GM12892 (cell line): ENCODE measurements at places on chromosomes 13 and 19.

- DNase-seq, result no peak
Observed at GRCh38 chr13:107976628-107977027, 238.7 kb downstream of the LIG4 start.

DNA sequence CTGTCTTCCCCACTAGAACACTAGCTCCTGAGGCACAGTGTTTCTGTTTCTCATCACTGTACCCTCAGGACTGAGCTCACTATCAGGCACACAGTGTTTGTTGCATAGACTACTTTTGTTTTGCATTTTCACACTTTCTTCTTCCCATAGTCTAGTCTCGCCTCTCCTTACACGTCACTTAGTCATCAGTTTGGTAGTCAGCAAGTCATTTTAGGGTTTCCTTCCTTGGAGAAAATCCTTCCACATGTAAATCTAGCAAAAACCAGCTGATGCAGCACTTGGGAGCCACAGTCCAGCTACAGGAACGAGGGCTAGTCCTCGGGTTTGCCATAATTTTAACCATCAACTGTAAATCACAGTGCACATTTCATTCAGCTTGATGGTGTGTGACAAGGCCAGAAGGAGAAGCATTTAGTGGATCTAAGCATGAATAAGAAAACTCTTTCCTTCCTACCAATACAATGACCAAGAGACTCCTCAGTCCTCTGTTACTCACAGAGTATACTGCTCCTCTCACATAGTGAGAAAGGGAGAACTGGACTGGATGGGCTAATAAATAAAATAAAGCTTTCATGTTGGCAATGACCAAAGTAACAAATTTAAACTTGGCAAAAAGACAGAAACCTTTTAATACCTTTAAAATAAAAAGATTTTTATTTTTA is 221.0 kb downstream of the KLF12 start:
- DNase-seq, result no peak

GRCh38 chr13:89660752-89661151 is 1686.7 kb upstream of the MIR17HG start:
- DNase-seq, result no peak

DNA sequence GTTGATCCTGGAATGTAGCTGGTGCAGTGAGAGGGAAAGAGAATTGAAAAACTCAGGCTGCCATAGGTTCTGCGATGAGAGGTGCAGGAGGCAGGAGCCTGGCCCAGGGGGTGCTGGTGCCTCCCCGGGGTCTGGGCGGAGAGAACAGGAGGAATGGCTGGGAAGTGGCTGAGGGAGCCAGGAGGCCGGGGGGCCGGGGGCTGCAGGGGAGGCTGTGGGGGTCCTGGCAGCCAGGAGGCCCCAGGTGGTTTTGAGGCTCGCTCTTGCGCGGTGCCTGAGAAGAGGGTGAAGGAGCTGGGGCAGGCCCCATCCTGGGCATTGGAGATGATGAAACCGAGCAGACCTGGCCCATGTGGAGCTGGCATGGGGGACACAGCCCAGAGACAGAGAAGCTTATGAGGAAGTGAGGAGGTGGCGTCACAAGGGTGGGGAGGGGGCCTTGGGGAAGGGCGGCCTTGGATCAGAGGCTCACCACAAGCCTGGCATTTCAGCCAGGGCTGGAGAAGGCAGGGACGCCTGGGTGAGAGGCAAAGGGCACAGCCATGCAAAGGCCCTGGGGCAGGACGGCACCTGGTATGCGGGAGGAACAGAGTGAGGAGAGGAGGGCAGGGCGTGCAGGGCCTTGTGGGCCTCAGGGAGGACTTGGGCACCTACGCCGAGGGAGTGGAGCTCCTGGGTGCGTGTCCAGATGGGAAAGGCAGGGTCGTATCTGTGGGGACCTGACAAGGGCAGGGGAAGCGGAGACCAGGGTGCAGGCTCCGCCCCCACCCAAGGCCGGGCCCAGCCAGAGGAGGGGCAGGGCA is 1.3 kb upstream of the TEKTIP1 start:
- no peak for DNase-seq

DNA sequence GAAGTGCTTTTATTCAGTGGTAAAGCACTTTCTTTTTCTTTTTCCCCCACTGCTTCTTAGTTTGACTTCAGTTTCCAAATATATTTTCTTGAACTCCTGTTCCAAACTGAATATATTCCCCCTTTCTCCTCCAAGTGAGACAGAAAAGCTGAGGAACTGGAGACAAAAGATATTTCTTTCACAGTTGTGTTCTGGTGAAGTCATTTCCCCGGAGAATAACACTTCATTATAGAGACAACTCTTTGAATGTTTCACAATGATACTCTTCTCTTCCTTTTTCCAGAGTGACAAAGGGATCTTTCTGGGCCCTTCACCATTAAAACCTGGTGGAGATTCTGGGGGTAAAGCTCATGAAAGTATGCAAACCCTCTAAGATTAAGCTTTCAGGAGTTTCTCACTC is 860.8 kb upstream of the SLITRK5 start:
- DNase-seq, result no peak

- no peak for DNase-seq
Observed at GRCh38 chr13:82717249-82717648, 1165.0 kb downstream of the SLITRK1 start.

DNA sequence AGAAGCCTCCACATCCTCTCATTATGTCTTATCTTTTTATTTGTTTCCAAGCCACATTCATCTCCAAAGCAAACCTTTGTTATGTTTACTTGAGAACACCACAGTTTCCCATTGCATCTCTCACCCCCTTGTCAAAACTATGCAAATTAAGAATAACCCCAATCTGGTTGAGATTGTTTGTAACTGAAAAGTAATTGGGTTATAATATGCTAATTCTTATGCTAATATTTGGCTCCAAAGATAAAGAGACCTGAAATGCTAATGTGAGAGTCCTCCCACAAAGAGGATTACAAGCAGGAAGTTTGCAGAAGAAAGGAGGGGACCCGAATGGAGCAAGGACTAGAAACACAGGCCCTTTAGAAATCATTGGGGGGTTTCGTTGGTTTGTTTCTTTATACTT is 92.9 kb upstream of the UBL3 start:
- no peak for DNase-seq

- DNase-seq, result no peak
Observed at GRCh38 chr19:28021259-28022185, 1191.4 kb downstream of the UQCRFS1 start.

- DNase-seq, result no peak
Observed at GRCh38 chr13:102930566-102930965, 84.7 kb downstream of the ERCC5 start.

GRCh38 chr19:32800754-32801153 is 68.8 kb downstream of the SLC7A9 start:
- no peak for DNase-seq

DNA sequence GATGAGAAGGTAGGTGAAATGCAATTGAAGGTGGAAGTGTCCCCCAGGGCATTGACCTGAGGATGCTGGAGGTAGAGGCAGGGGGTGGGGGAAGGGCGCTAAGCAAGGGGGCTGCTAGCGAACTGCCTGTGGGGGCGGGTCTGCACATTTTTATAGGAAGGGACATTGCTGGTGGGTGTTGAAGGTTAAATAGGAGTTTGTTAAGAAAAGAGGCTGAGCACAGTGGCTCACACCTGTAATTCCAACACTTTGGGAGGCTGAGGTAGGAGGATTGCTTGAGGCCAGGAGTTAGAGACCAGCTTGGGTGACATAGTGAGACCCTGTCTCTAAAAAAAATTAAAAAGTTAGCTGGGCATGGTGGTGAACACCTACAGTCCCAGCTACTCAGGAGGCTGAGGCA is 5.5 kb upstream of the ACP4 start:
- no peak for DNase-seq

GRCh38 chr13:29476046-29476445 is 119.4 kb downstream of the SLC7A1 start:
- DNase-seq, result no peak

- DNase-seq, result no peak
Observed at GRCh38 chr19:34669305-34669704, 7.7 kb downstream of the SCGB2B2 start.

GRCh38 chr13:39816936-39817335 is 161.5 kb downstream of the COG6 start:
- DNase-seq, result no peak

DNA sequence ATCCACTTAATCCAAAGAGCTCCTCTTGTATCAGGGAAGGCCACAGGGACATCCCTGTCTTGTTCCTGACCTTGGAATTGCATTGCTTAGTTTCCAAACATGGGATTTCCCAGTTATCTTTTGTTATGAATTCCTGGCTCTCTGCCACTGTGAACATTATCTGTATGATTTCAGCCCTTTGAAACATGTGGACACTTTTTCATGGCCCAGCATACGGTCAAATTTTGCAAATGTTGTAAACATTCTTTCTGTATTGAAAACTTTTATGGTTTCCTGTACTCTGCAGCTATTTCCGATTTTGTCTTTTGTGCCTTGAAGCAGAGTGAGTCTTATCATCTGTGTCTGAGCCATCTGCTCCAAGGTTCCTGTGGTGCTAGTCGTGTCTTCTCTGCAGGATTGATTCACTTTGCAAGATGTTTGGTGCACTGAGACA is 4.5 kb upstream of the CFAP97D2 start:
- DNase-seq, result no peak

DNA sequence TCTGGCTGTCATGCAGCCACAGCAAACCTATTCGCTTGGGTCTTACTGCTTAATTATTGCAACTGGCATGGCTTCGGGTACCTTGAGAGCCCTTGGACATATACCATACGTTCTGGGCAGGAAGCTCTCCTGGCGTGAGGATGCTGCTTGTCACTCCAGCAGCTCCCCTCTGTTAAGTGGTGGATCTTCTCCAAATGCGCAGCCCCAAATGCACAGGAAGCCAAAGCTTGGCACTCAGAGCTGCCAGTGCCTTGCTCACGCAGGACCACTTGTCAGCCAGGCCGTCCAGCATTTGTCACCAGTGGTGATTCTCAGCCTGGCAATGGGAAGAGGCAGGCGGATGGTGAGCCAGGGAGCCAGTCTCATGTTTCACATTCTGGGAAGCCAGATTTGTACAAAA is 158.6 kb downstream of the KATNAL1 start:
- DNase-seq, result no peak

- no peak for DNase-seq
Observed at GRCh38 chr13:93450191-93450621, 223.6 kb downstream of the GPC6 start.

DNA sequence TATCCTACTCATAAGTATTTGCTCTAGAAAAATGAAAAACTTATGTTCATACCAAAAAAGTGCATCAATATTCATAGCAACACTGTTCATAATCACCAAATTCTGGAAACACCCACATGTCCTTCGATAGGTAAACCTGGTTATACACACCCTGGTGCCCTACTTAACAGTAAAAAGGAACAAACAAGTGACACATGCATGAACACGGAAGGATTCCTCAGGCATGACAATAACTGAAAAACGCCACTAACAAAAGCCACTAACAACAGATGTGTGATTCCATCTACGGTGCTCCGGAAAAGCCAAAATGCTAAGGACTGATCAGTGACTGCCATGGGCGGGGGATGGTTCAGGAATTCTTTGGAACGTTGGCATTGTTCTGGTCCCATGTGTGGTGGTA is 65.5 kb downstream of the STK24 start:
- no peak for DNase-seq

DNA sequence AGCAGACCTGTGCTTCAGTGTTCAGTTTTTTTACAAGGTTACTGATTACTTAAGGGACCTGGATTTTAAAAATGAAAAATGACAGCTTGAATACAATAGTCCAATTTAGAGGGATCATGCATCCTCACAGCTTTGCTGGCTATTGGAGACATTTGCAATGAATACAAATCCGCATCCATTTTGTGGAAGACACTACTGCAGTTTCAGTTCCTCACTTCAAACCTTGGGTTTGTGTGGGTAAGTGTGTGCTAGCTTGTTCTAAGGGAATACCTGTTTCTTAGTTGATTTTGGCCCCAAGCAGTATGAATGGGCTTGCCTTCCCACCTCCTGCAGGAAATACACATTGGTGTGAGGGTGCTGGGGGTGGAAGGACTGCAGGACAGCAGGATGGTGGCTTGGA is 222.4 kb downstream of the OLFM4 start:
- DNase-seq, result no peak

DNA sequence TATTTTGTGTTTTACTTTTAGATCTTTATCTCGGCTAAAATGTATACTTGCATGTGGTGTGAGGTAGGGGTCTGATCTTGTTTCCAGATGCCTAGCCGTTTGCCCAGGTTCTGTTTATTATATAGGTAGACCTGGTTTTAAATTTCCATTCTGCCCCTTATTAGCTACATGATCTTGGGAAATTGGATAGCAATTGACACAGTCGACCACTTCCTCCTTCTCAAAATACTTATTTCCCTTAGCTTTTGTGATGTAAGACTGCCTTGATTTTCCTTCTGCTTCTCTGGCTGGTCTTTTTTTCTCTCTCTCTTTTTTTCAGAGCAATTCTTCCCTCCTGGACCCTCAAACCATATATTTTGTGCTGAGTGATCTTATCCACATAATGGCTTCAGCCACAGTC is 3.0 kb upstream of the PGLYRP1 start:
- DNase-seq, result no peak

DNA sequence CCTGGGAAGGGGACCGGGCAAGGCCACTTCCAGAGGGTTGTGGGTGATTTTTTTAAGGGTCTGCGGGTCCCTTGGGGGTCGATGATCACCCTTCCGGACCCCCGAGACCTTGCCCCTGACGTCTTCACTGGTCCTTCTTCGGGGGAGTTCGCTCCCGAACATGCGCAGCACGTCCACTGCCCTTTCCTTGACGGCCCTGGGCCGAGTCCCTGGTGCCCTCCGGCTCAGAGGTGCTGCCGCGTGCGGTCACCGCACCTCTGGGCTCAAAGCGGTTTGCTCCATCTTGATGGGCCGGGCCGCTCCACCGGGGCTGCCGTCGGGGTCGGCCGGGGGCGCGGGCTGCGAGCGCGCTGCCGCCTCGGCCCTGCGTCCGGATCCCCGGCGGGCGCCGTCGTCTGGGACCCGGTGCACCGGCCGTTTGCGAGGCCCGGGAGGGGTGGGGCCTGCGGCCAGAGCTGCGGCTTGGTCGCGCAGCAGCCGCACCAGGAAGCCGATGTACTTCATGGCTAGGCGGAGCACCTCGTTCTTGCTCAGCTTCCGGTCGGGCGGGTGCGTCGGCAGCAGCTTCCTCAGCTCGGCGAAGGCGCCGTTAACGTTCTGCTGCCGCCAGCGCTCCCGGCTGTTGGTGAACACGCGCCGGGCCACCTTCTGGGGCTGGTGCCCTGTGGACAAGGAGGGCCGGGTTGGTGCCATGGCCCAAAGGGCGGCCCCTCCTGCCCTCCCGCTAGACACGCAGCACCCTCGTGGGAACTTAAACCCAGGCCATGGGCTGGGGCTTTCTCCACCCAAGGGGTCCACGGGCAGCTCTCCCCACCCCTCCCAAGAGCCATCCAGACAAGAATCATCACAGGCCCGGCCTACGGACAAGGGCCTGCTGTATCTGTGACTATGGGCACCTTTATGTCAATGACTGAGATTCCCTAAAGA is 3.3 kb downstream of the LYL1 start:
- peak; percentile 71 for DNase-seq

- no peak for DNase-seq
Observed at GRCh38 chr19:54208784-54209057, 8.1 kb downstream of the RPS9 start.

DNA sequence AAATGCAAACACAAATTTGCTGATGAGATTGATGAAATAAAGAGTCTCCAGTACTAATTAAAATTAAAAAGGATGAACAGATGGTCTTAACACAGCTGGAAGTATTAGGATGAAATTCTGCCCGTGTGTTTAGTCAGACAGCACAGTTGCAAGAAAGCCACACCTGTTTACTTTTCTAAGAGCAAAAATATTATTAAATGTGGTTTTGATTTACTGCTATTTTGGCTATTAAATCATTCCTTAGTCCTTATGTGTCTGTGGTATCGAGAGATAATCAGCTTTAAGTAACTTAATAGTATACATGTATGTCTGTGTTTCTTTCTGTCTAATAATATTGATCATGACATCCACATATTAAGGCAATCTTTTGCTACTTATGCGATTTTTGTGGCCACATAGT is 494.9 kb downstream of the GPC6 start:
- DNase-seq, result no peak
